Hematopoietic multipotent progenitor cell treated with erythropoietin and hydrocortisone succinate and interleukin-3 and kit ligand, for 8 days (in vitro differentiated cells): ENCODE measurements at places on chromosomes 3 and 15.

- no peak for DNase-seq
Observed at GRCh38 chr15:48388910-48389309, 57.7 kb downstream of the DUT start.

DNA sequence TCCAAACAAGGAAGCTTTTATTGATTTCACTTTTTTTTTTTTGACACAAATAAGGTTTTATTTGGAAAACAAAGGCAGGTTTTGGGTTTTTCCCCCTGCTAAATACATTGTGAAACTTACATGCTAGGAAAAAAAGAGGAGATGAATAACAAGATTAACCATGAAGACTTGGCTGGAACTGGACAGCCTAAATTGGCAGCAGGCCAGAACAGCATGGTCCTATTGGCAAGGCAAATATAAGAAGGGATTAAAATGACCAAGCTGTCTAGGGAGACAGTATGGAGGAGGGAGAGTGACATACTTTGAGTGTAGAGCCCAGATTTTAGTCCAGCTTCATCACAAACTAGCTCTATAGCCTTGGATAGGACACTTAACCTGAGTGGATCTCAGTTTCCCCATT is 63.9 kb upstream of the BBX start:
- DNase-seq: no peak

DNA sequence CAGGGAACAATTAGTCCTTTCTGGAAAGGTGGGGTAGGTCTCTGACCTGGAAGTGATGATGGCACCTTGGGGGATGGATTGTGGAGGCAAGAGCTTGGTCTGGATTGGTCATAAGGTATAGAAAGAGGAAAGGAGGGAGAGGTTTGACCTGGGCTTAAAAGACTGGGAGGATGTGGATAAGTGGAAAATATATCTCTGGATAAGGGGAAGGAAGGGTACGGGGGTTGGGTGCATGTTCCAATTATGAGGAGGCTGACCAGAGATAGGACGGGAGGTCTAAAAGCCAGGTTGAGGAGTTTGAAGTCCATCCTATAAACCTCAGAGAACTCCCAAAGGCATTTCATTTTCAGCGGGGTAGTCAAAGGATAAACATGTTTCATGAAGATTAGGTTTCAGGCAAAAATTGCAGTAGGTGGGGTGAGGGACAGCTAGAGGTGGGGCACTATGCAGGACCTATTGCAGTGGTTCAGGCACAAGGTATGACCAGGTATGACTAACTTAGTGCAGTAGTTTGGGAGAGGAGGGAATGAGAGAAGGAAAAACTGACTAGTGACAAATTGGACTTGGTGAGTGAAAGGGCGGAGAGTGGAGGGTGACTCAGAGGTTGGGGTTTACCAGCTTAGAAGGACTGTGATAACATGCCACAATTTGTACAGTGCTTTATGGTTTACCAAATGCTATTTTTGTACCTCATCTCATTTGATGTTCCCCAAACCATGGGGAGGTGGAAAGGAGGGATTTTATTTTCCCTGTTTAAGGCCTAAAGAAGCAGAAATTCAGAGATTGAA is 10.7 kb downstream of the PDE8A start:
- no peak for DNase-seq

DNA sequence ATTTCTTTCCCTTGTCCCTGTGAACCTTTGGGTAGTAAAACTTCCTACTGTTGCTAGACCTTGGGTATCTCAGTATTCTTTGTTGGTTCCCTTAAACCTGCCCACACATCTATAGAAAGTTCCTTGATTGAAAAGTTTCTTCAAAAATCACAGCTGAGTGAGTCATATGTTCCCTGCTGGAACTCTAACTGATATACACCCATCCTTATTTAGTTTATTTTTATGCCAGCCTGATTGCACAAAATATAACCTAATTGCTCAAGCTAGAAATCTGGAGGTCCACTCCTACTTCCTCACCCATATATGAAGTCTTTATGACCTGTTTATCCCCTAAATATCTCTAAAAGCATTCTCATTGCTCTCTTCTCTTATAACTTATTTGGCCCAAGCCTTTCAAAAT is 13.7 kb upstream of the GJD2 start:
- no peak for DNase-seq

DNA sequence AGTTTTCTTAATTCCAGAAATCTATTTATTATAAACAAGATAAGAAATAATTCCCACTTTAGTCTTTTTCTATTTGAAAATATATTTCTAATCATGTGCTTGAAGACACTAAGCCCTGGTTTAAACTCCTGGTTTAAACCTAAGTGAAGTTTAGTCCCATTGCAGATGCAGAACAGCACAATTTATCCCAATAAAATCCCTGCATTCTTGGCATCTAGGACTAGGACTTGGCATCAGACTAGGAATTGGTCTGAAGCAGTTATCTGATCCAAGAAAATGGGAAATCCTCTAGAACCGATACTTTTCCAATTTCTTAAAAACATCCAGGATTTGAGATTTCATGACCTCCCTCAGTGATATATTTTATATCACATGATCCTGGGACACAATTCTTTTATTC is 168.8 kb upstream of the VEPH1 start:
- DNase-seq: no peak

- DNase-seq: peak; percentile 99
Observed at GRCh38 chr3:120596116-120596852, at the start of gene NDUFB4. TSS of gene NDUFB4 (plus strand) at chr3:120596336. CDS start at chr3:120596360, 24 bp downstream.

DNA sequence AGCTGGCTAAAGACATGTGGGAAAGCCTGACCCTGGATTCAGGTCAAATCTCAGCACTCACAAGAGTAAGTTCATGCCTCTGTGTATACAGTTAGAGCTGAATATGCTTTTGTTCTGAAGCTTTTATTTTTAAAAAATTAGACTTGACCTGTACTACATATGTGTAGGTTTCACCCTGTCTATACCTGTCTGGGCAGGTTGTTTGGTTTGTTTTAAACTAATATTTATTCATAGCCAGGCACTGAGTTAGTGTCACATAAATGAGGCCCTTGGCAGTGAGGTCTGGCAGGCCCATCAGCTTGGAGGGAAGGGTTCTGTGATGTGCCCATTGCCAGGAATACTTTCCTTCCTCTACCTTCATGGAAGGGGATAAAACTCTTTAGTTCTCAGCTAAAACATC is 1.9 kb downstream of the DNAJA4 start:
- no peak for DNase-seq

GRCh38 chr3:50525987-50526386 is 22.6 kb upstream of the CACNA2D2 start:
- peak; percentile 87 for DNase-seq

GRCh38 chr3:128683957-128684356 is 33.3 kb upstream of the RPN1 start:
- no peak for DNase-seq

DNA sequence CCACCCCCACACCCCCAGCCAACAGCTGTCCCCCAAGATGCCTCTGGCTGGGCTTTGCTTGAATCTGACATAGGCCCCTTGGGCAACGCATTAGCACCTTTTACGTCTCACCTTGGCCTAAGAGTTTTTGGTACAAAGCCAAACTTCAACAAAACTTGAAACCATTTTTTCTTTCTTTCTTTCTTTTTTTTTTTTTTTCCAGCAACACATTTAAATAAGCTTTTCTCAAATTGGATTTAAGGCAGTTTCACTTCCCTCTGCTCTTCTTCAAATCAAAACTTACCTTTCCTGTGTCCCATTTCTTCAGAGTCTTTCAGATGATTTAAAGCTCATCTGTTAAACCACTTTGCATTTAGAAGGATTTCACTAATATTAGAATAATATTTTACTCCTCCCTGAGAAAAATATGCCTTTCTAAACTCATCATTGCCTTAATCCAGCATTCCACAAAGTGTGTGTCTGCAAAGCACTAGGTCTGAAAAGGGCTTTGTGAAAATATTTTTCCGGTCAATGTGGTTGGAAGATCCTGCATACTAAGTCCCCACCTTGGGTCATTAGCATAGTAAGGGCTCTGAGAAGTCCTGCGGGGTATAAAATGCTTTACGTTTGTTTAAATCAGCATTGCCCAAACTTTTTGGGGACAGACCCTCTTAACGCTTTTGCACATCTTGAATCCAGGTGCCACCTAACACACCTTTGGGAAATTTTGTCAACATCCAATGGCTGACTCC is 217.0 kb downstream of the TLE3 start:
- DNase-seq: no peak
